Memory B cell (primary cell): ENCODE measurements at places on chromosomes 6 and 20.

DNA sequence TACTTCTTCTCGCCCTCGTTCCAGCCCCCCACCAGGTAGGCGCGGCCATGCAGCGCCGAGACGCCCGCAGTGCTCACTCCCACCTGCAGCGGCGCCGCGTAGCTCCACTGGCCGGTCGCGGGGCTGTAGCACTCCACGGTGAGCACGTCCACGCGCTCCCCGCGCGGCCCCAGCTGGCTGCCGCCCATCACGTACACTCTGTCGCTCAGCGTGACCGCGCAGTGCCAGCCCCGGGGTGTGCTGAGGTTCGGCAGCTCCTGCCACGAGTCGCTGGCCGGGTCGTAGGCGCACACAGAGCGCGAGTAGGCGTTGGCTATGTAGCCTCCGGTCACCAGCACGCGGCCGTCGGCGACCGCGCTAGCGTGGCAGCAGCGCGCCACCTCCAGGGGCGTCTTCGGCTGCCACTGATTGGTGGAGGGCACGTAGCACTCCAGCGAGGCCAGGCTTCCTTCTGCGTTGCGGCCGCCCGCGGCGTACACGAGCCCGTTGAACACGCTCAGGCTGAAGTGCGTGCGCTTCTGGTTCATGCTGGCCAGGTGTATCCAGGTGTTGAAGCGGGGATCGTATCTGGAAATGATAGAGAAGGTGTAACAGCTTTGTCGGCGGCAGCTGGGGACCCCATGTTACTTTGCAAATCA lies 13.7 kb downstream of the KLHL31 start:
- peak; percentile 71 for DNase-seq

GRCh38 chr6:37258405-37259105 lies 611 bp upstream of the TMEM217 start:
- DNase-seq = no peak

- no peak for DNase-seq
Measured at GRCh38 chr20:38987777-38988176, 25.6 kb downstream of the DHX35 start.

GRCh38 chr20:46268131-46268614 lies 40.1 kb downstream of the CDH22 start:
- no peak for DNase-seq

GRCh38 chr6:120348926-120349325 lies 985.4 kb downstream of the TBC1D32 start:
- no peak for DNase-seq

GRCh38 chr20:63174309-63175037 lies 41.5 kb downstream of the YTHDF1 start:
- DNase-seq = no peak

GRCh38 chr6:33950891-33951889 lies 147.4 kb upstream of the MLN start:
- DNase-seq = no peak

DNA sequence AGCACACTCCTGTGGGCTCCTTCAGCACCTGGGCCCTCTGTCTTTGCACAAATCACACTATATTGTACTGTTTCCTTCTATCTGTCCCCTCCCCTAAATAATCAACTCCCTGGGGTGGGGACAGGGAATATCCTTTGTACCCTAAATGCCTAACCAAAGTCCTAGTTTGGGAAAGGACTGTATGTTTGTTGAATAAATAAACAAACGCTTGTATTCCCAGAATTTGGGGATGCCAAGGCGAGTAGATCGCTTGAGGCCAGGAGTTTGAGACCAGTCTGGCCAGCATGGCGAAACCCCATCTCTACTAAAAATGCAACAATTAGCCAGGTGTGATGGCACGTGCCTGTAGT lies 322.7 kb downstream of the SYNE1 start:
- no peak for DNase-seq

- DNase-seq = no peak
Measured at GRCh38 chr20:52103335-52103912, 88.2 kb downstream of the ZFP64 start.

- no peak for DNase-seq
Measured at GRCh38 chr20:44572551-44573500, 9.6 kb upstream of the PKIG start.

DNA sequence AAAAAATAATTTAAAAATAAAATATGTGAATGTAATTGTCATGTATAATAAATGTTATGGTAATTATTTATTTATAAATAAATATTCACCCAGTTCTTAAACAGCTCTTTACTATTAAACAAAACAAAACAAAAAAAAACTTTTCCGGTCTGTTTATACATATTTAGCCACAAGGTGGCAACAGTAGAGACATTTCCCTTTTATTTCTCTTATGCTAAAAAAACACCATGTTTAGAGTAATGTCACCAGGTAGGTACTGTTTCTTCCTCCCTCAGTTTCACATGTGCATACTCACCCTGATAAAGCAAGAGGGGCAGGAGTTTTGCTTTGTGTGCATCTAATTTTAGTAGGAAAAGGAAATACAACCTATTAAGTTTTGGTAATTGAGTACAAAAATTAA lies 610.4 kb upstream of the IMPG1 start:
- DNase-seq = no peak

GRCh38 chr6:147057188-147057587 lies 147.0 kb upstream of the STXBP5 start:
- DNase-seq = no peak

DNA sequence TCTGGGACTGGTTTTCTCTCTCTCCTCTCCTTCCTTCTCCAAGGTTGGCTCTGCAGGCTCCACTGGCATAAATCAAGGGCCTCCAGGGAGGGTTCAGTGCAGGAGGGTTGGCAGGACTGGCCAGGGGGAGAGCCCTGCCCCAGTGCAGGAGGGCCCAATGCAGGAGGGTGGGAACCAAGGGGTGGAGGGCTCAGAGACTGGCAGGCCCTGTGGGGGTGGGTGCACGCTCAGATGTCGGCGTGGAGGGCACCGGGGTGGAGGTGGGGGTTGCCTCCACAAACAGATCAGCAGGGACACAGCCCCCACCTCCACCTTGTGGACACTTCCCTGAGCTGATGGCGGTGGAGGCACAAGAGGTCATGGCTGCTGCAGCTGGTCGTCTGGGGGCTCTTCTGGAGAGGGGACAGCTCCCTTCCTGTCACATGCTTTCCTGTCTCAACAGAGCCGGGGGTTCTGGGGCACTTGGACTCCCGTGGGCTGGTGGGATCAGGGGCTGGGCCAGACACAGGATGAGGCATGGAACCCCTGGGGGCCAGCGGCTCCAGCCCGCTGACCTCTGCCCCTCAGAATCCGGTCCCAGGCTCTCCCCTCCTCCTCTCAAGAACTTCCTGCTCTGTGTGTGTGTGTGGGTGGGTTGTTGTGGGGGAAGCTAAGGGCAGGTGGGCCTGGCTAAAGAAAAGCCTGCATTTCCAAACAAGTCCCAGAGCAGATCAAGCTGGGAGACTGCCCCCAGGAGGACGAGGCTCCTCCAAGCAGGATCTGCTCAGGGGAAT lies 2.7 kb upstream of the ABHD16B start:
- no peak for DNase-seq

DNA sequence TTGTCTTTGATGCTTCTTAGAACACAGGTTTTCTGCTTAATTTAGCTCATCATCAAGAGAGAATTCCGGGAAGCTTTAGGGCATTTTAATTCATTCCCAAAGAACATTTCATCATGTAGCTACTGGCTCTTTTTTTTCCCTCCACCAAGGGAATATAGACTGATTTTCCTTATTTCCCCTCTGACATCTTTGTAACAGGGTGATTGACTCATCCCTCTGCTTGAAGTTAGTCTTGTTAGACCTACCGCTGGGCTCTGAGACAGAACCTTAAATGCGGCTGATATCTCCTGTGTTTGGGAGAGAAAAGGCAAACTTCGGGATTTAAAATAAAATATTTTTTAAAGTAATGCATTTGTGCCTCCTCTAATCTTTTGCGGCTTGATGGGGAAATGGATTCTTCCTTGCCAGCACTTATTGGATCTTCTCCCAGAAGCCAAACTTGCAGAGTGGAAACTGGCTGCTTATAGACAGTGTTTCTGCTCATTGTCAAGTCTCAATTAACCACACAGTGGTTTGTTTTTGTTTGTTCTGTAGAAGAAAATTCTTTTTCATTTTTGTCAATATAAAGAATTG lies 272.7 kb upstream of the PLCB4 start:
- DNase-seq = no peak

- DNase-seq = no peak
Measured at GRCh38 chr6:14500809-14501208, 383.2 kb downstream of the CD83 start.

- DNase-seq = no peak
Measured at GRCh38 chr6:112203577-112204349, 50.6 kb downstream of the LAMA4 start.

DNA sequence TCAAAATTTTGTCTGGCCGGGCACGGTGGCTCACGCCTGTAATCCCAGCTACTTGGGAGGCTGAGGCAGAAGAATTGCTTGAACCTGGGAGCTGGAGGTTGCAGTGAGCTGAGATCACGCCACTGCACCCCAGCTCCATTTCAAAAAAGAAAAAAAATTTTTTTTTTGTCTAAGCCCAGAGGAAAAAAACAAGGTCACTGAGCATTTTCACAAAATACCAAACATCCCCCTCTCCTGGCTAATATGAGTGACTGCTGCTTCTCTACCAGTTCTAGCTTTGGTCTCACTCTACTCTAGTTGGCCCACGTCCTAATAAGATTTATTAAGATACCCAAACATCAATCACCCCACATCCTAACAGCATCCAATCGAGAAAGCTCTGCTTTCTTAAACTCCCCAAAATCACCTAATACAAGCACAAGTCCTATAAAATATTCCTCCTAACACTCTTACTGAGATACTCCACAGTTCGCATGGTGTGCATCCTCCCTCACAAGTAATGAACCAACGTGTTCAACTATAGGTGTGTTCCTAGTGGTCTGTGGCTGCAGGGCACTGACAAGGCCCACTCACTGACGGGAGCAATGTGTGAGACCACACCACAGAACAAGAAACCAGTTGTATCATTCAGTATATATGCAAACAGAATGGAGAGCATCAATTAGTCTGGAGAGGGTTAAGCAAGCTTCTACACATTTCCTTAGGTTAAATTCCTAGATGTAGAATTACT lies 64.2 kb downstream of the FKBP5 start:
- no peak for DNase-seq

GRCh38 chr6:147211831-147212230 lies 7.6 kb downstream of the STXBP5 start:
- no peak for DNase-seq

GRCh38 chr20:41428285-41428684 lies 61.7 kb upstream of the EMILIN3 start:
- no peak for DNase-seq

DNA sequence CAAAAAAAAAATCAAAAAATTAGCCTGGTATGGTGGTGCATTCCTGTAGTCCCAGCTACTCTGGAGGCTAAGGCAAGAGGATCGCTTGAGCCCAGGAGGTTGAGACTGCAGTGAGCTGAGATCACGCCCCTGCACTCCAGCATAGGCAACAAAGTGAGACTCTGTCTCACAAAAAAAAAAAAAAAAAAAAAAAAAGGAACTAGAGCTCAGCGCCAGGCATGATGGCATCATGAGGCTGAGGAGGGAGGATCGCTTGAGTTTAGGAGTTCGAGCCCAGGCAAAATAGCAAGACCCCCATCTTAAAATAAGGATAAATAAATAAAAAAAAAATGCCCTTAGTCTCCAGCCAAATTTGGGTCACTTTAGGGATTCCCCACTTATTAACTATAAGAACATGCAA lies 40.4 kb upstream of the PIM1 start:
- DNase-seq = no peak

GRCh38 chr20:9253006-9253539 lies 184.2 kb downstream of the PLCB4 start:
- DNase-seq = no peak

- DNase-seq = no peak
Measured at GRCh38 chr6:77876300-77876699, 223.5 kb downstream of the MEI4 start.
